Stimulated activated CD4-positive, alpha-beta T cell treated with anti-CD3 and anti-CD28 coated beads, TNF-alpha, amount 100 ng/mL, for 1 hour (primary cell): ENCODE measurements at places on chromosomes 6 and 20.

- no peak for DNase-seq
Observed at GRCh38 chr20:57773059-57773815, 63.4 kb upstream of the PMEPA1 start.

- DNase-seq: no peak
Observed at GRCh38 chr6:112041535-112041934, 12.4 kb upstream of the CCN6 start.

GRCh38 chr6:2940010-2940850, 31.1 kb downstream of the SERPINB6 start:
- DNase-seq: peak; percentile 42

- no peak for DNase-seq
Observed at GRCh38 chr6:6678185-6678671, 89.7 kb downstream of the LY86 start.

DNA sequence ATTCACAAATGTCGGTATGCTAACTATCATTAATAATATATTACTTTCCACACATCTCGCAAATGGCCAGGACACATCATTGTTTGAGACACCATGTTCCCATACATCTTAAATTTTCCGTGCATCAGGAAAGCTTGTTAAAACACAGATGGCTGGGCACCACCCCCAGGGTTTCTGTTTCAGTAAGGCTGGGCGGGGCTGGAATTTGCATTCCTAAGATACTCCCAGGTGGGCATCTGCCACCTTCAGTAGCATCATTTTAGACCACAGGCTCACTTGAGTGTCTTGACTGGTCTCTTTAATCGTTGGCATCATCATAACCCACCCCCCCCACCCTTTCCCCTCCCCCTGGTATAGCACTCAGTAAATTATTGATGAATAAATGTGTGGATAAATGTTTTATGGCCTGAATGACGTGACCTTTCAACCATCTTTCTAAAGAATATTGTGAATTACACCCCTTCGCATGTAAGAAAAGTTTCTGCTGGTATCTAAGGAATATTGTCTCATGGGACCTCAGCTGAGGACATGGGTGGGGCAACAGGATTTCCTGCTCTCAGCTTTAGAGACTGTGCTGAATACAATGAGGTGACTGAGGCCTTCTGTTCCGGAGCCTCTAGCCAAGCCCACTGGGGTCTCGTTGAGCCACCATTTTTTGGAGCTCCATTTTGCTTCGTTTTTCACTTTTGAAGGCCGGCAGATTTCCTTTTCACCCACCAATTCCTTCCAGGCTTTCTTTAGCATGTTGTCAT, 124.1 kb upstream of the NEDD9 start:
- no peak for DNase-seq

DNA sequence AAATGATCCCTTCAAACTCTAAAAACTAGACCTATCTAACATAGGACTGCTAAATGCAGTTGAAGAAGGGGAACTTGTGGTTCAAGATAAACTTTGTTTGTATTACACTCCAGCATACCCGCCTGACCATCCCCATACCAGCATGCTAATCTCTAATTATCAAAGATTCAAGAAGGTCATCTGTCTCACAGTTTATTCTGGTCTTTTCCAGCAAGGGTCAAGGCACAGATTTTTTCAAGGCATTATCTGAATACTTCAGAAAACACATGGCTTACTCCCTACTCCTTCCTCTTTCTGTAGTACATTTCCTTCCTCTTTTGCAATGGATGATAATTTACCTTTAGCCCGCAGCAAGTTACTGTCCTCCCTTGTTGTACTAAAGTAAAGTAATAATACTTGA, 174.1 kb downstream of the PKHD1 start:
- no peak for DNase-seq

DNA sequence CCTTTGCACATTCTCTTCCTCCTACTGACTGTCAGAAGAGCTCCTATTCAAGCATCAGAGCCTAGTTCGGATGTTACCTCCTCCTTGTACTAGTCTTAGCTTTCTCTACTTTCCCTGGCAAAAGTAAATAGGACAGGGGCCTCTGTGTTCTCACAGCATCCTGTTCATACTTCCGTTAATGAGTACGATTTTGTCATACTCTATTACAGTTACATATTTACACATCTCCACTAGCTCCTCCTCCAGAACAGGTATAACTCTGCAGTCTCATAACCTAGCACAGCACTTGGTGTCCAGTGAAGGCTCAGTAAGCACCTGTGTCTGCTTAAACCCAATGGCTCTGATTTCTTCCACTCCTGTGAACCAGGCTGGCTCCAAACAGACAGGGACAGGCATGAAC, 7.0 kb downstream of the ELMO2 start:
- DNase-seq: no peak

GRCh38 chr6:135048915-135049314, 5.7 kb downstream of the HBS1L start:
- DNase-seq: no peak

DNA sequence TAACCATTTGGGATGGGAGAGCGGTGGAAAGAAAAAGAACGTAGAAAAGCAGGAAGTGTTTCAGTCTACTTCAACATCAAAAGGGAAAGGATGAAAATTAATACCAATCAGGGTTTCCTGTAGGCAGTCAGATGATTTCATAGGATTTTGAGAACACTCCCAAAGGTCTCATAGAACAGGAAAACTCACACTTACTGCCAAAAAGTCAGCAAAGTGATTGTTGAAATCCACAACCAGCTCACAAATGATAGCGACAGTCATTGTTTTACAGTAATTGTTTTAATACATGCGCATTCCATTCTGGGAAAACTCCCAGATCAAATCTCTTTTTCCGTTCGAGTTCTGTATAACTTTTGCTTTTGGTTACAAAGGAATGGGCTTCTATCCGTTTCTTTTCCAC, 5.3 kb upstream of the CNKSR3 start:
- no peak for DNase-seq
